Uterus (tissue), 4 donors: ENCODE measurements at places on chromosomes 12 and 14.
A peak's percentile ranks its signal among the peaks of the same experiment; 100 is the strongest.

GRCh38 chr12:12608557-12608957 is 3.1 kb upstream of the CREBL2 start:
- H3K27me3 ChIP-seq, result no peaks in the 10 kb centered on the region
- no peak overlapping the region for H3K27ac ChIP-seq
- no peak for DNase-seq

DNA sequence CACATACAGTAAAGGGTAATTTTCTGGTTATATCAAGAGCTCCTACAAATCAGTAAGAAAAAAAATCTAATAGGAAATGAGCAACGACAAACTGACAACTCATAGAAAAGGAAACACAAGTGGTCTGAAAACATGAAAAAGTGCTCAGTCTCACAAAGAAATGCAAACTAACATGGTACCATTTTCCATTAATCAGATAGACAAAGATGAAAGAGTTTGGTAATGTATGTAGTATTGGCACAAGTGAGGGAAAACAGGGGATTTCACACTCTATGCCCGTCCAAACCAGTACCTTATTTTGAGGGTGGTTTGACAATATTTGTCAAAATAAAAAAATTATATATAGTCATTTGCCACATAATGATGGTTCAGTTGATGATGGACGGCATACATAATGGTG is 13.2 kb downstream of the PTPN11 start:
- H3K27ac ChIP-seq, result no peak overlapping the region
- no peaks in the 10 kb centered on the region for H3K36me3 ChIP-seq
- H3K27me3 ChIP-seq, result no peaks in the 10 kb centered on the region
- DNase-seq, result no peak
- no peaks in the 10 kb centered on the region for H3K4me1 ChIP-seq

DNA sequence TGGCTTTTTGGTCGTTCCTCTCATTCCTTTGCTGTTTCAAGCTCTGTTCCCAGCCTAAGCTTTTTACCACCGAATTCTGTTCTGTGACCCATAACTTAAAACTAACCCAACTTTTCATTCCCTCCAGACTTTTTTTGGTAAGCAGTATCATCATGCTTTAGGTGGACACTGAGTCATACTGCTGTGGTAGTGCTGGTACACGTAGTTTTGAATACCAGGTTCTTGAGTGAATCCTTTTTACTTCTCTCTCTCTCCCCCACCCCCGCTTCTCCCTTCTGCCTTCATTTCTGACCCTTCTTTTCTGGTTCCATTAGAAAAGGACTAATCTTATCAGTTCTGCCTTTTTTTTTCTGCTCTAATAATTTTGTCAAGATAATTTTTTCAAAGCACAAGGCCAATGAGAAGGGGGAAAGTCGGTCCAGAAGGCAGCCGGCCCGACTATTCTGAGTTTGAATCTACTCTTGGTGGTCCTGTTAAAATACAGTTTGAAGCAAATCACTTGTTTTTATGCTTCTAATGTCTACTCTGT is 2.3 kb upstream of the MDM2 start:
- H3K36me3 ChIP-seq, result no peaks in the 10 kb centered on the region
- no peak for DNase-seq
- H3K4me3 ChIP-seq, result no peak overlapping the region
- H3K27me3 ChIP-seq, result no peaks in the 10 kb centered on the region

DNA sequence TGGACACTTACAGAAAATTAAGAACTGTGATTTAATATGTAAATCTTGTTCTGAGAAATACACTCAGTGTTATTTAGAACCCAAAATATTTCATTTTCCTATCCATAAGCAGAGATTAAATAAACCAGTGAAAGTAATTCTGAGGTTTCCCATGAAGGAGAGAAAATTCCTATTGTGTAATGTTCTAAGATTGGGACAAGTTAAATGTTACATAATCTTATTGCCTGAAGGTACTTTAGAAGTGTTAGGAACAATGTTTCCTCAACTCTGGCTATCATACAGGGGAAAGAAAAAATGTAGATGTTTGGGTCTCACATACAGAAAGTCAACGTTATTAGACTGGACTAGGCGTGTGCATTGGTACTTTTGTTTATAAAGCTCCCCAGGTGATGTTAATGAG is 281.9 kb upstream of the SYT10 start:
- H3K27ac ChIP-seq, result no peak overlapping the region
- H3K27me3 ChIP-seq, result no peaks in the 10 kb centered on the region
- H3K36me3 ChIP-seq, result no peaks in the 10 kb centered on the region
- no peaks in the 10 kb centered on the region for H3K4me1 ChIP-seq

- H3K4me1 ChIP-seq, result no peaks in the 10 kb centered on the region
- H3K36me3 ChIP-seq, result no peaks in the 10 kb centered on the region
- H3K27ac ChIP-seq, result no peak overlapping the region
- no peak overlapping the region for H3K4me3 ChIP-seq
- no peaks in the 10 kb centered on the region for H3K27me3 ChIP-seq
Measured at GRCh38 chr14:58146399-58146798, 5.6 kb downstream of the ARMH4 start.

- H3K27ac ChIP-seq, result no peak overlapping the region
- H3K27me3 ChIP-seq, result no peaks in the 10 kb centered on the region
- no peak for DNase-seq
- H3K4me1 ChIP-seq, result peaks cover 13% of the 10 kb centered on the region
- no peaks in the 10 kb centered on the region for H3K36me3 ChIP-seq
Measured at GRCh38 chr12:125187780-125188741, 122.8 kb downstream of the AACS start.

GRCh38 chr14:29706700-29707099 is 220.9 kb downstream of the PRKD1 start:
- no peak for DNase-seq
- H3K4me1 ChIP-seq, result no peaks in the 10 kb centered on the region
- H3K27me3 ChIP-seq, result no peaks in the 10 kb centered on the region
- H3K4me3 ChIP-seq, result no peak overlapping the region

GRCh38 chr14:101193845-101194372 is 290.4 kb upstream of the RTL1 start:
- H3K4me1 ChIP-seq, result no peaks in the 10 kb centered on the region
- no peaks in the 10 kb centered on the region for H3K36me3 ChIP-seq
- peak; percentile 9 for DNase-seq
- H3K27ac ChIP-seq, result no peak overlapping the region

- no peaks in the 10 kb centered on the region for H3K4me1 ChIP-seq
- no peaks in the 10 kb centered on the region for H3K27me3 ChIP-seq
- H3K36me3 ChIP-seq, result no peaks in the 10 kb centered on the region
- no peak for DNase-seq
- H3K4me3 ChIP-seq, result no peak overlapping the region
- no peak overlapping the region for H3K27ac ChIP-seq
Measured at GRCh38 chr14:86675059-86675458, 1145.1 kb downstream of the FLRT2 start.

DNA sequence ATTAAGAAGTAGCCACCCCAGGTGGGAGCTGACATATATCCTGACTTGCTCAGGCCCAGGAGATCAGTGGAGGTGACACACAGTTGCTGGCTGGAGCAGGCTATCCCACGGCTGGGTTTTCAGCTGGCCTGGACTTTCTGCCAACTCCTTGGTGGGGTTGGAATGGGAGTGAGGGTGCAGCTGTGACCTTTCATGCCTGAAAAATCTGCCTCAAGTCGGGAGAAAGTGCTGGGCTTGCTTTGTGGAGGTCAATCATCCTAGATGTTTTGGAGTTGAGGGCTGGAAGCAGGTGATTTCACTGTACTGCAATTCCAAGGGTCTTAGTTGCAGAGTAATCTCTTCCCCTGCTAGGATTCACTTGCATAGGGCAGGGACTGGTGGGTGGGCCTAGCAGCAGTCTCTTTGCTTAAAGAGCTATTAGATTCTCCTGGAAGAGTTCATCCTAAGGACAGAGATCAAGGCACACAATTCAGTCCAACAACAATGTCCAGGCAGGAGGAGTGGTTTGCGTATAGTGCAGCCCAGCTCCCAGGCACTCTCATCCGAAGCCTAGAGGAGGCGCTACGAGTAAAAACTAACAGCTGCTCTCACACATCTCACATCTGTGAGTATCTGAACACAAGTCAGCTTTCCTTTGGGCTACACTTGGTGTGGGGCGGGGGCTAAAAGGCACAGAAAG is 98.1 kb downstream of the GAS2L3 start:
- H3K4me1 ChIP-seq, result no peaks in the 10 kb centered on the region
- no peak overlapping the region for H3K4me3 ChIP-seq
- no peaks in the 10 kb centered on the region for H3K27me3 ChIP-seq
- no peak overlapping the region for H3K27ac ChIP-seq

GRCh38 chr12:120230326-120230973 is 29.5 kb upstream of the RPLP0 start:
- H3K4me1 ChIP-seq, result peaks cover 49% of the 10 kb centered on the region
- H3K27me3 ChIP-seq, result no peaks in the 10 kb centered on the region
- H3K36me3 ChIP-seq, result no peaks in the 10 kb centered on the region
- peak; percentile 88 for DNase-seq
- H3K27ac ChIP-seq, result peak overlapping the region; percentile 97

- no peaks in the 10 kb centered on the region for H3K4me1 ChIP-seq
- DNase-seq, result no peak
- no peaks in the 10 kb centered on the region for H3K36me3 ChIP-seq
Measured at GRCh38 chr12:122147514-122148290, 26.3 kb downstream of the IL31 start.

- no peaks in the 10 kb centered on the region for H3K27me3 ChIP-seq
- no peak overlapping the region for H3K27ac ChIP-seq
- H3K36me3 ChIP-seq, result no peaks in the 10 kb centered on the region
- H3K4me3 ChIP-seq, result no peak overlapping the region
Measured at GRCh38 chr12:104423809-104424208, 32.9 kb upstream of the CHST11 start.

DNA sequence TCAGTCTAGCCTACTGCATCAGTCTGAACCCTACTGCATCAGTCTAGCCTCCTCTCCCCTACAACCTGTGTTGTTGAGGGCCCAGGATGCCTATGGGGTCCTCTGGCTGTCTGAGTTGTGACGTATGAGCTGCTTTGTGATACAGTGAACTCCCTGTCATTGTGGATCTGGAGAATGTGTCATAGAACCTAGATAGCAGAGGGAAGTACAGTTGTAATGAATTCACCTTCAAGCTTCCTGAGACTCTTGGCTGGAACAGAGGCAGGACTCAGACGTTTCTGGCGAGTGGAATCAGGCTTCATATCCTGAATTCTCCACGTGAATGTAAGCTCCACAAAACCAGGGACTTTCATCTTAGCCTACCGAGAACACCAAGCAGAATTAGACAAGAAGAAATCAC is 17.0 kb downstream of the TBK1 start:
- H3K4me1 ChIP-seq, result no peaks in the 10 kb centered on the region
- H3K27ac ChIP-seq, result no peak overlapping the region
- H3K36me3 ChIP-seq, result no peaks in the 10 kb centered on the region
- H3K4me3 ChIP-seq, result no peak overlapping the region

GRCh38 chr12:89252284-89252683 is 100.0 kb downstream of the DUSP6 start:
- H3K4me3 ChIP-seq, result no peak overlapping the region
- no peak overlapping the region for H3K27ac ChIP-seq
- no peaks in the 10 kb centered on the region for H3K4me1 ChIP-seq
- no peaks in the 10 kb centered on the region for H3K27me3 ChIP-seq
- no peaks in the 10 kb centered on the region for H3K36me3 ChIP-seq

DNA sequence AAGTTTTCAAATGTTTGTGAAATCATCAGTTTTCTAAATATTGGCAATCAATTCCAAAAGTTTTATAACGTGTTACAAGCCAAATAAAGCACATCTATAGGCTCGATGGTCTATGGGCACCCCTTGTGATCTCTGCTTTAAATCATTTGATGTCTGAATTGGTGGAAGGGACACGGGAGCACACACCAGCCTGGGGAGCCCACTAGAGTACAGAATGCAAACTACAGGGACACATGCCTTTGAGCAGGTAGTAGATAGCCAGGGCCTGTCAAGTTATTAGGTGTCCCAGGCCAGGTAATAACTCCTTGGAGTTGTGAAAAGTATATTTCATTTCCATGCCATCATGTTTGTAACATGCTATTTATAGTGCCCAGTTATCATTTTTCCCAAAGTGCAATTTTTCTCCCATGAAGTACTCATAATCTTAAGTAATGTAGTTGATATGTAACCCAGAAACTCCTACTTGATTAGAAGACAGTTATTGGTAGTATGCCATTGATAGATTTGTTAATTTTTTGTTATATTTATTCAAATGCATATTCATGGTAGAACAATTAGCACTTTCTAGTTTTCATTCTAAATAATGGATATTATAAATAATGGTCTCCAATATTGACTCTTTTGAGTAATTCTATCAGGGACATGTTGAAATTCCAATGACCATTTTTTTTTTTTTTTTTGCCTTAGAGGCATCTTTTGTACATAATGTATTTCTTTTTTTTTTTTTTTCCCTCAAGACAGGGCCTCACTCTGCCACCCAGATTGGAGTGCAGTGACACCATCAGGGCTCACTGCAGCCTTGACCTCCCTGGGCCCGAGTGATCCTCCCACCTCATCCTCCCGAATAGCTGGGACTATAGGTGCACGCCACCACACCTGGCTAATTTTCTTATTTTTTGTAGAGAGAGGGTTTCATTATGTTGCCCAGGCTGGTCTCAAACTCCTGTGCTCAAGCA is 96.9 kb upstream of the FGD4 start:
- H3K27me3 ChIP-seq, result no peaks in the 10 kb centered on the region
- no peaks in the 10 kb centered on the region for H3K4me1 ChIP-seq
- no peaks in the 10 kb centered on the region for H3K36me3 ChIP-seq
- DNase-seq, result no peak

GRCh38 chr14:20614038-20614840 is 23.1 kb upstream of the RNASE12 start:
- no peaks in the 10 kb centered on the region for H3K27me3 ChIP-seq
- no peaks in the 10 kb centered on the region for H3K4me1 ChIP-seq
- H3K36me3 ChIP-seq, result no peaks in the 10 kb centered on the region
- H3K27ac ChIP-seq, result peak overlapping the region; percentile 83
- peak; percentile 54 for DNase-seq

DNA sequence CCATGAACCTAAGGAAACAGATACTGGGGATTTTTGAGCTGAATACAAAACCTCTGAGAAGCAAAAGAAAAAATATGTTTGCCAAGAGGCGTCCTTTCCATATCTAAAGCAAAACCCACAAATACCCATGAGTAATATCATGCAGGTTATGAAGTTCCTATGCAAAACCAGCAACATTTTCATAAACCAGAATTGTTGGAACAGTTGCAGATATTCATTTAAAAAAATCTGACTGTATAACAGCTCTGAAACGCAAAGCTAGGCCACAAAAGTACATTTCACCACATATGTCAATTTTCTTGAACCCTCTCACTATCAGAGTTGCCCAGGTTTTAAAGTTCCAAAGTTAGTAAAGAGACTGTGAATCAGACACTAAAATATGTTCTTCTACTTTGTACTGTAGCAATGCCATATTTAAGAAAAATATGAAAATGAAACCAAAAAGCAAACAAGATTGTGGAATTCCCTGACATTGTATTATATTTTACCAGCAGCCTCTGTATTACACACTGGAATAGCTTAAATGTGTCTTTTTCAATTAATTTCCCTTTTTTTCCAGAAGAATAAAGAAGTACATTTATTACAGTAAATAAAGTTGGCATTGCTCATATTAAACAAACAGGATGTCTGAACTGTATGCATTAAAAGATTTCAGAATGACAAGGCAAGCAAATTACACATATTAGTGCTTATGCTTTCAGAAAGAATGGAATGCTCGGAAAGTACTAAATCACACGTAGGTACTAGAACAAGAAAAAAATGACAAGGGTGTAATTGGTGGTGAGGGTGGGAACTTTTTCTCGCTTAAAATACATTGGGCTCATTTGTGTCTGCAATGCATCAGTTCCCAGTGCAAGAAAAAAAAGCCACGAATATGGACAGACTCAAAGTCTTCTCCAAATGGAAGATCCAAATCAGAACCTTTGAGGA is 33.6 kb upstream of the HIF1A start:
- no peak for DNase-seq
- no peaks in the 10 kb centered on the region for H3K27me3 ChIP-seq
- no peaks in the 10 kb centered on the region for H3K4me1 ChIP-seq
- no peak overlapping the region for H3K4me3 ChIP-seq
